ENCODE measurements at places on chromosomes 16 and 17.

- DNase-seq = no peak
These were observed 20.6 kb upstream of the ADGRG1 start for GRCh38 chr16:57607676-57608461.

GRCh38 chr16:55475919-55476318 is 3.1 kb upstream of the MMP2 start:
- no peak for DNase-seq

GRCh38 chr16:20624882-20625807 is 49.0 kb upstream of the ACSM2B start:
- no peak for DNase-seq

- DNase-seq = no peak
These were observed 22.5 kb downstream of the CCR7 start for GRCh38 chr17:40542558-40543411.

- no peak for DNase-seq
These were observed 47.7 kb upstream of the ZNF750 start for GRCh38 chr17:82887255-82888164.

DNA sequence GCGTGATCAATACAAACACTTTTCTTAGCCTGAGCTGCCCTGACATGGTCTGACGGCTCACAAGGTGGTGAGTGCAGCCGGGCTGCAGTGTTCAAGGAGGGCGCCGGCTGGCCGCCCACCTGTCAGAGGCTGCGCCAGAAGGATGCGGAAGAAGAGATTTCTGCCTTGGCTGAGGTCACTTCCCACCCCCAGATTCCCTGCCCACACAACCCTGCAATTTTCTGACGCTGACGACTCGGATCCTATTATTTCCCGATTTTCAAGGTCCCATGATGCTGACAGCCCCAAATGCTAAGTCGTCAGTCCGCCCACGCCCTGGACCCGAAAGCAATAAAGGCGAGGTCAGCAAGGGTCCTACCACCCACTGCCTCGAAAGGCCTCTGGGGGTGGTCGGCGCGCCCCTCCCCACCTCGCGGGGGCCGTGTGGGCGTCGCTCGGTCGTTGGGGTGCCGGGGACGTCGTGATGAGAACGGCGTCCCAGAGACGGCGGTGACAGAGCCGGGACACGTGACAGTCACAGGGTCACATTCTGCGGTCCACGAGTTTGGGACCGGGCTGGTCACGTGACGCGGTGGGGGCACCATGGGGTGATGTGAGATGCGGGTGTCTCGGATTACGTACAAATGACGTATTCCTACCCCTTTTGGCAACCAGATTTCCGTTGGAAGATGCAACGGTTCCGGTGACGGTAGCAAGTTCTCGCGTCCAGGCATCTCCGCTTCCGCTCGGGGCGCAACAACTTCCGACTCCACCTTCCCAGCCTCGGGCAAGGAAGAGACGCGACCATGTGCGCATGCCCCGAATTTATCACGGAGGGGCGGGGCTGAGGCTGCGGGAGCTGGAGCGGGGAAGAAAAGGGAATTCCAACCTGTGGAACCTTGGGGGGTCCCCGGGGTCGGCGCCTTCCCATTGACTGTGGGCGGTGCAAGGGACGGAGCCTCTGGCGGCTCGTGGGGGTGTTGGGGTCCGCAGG is at the start of gene STX4:
TSS of gene STX4 (plus strand) at position 823 of the 973 bp plus-strand sequence. CDS start 248 bp downstream, outside the sequence.
- DNase-seq = peak; percentile 98

DNA sequence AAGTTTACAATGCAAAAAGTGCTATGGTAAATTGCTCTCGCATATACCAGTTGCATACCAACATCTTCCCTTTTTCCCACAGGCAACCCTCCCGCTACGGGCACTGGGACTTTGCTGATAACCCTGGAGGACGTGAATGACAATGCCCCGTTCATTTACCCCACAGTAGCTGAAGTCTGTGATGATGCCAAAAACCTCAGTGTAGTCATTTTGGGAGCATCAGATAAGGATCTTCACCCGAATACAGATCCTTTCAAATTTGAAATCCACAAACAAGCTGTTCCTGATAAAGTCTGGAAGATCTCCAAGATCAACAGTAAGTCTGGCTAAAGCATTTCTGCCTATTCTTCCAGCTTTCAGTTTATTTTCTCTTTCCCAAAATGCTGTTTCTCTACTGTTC is 27.9 kb upstream of the HSBP1 start:
- DNase-seq = no peak

GRCh38 chr17:75307957-75308731 is 18.9 kb upstream of the SLC25A19 start:
- DNase-seq = no peak

GRCh38 chr16:52721331-52721730 is 174.4 kb upstream of the TOX3 start:
- no peak for DNase-seq

- no peak for DNase-seq
These were observed 44.8 kb downstream of the ADCY7 start for GRCh38 chr16:50311134-50311528.

- DNase-seq = no peak
These were observed 41.3 kb upstream of the ATP2A3 start for GRCh38 chr17:4005296-4006164.

GRCh38 chr16:49275050-49275730 is 6.4 kb downstream of the CBLN1 start:
- no peak for DNase-seq

DNA sequence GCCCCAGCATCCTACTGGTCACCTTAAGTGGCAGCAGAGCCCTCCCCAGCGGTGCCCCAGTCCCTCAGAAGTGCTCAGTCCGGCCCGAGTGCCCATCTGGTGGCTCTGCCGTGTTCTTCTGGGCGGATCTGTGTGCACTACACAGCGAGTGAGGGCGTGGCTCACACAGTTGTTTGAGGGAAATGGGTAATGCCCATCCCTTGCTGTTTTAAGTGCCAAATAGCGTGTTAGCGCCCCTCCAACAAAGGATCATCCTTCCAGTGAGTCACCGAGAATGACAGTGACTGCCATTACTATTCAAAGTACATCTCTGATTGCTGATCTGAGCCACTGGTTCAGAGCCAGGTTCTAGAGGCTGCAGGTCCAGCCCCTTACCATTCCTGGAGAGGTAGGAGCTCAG is 152.0 kb downstream of the LGALS9B start:
- DNase-seq = no peak

- no peak for DNase-seq
These were observed 13.5 kb downstream of the SARM1 start for GRCh38 chr17:28385037-28385400.

DNA sequence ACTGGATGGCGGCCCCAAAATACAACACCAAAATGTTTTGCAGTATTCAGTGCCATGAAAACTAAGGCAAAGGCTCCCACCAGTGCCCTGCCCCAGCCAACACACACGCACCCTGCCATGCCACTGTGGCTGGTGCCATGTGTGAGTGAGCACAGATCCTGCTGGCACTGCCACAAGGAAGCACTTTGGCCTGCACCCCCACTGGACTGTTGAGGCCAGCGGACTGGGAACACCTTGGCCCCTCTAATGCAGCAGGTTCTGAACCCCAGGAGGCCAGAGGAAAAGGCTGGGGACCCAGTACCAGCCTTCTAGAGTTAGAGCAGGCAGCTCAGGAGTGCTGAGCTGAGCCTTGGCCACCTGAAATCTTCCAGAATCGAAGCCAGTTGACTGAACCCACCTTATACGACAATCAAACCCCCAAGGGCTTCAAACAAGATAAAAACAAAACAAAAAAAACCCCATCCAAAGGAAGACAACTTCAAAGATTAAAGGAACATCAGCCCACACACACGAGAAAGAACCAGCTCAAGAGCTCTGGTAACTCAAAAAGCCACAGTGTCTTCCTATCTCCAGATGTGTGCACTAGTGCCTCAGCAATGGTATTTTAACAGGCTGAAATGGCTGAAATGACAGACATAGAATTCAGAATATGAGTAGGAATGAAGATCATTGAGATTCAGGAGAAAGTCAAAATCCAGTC is 21.5 kb downstream of the NLRP1 start:
- DNase-seq = no peak

DNA sequence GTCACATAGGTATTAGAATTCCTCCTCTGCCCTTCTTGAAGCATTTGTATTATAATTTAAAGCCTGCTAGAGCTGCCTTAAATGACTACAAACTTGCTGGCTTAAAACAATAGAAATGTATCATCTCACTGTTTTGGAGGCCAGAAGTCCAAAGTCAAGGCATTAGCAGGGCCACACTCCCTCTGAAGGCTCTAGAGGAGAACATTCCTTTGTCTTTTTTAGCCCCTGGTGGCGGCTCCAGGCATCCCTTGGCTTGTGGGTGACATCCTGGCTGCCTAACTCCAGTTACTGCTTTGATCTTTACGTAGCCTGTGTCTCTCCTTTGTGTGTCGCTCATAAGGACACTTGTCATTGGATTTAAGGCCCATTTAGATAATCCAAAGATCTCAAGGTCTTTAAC is 186.6 kb upstream of the SALL1 start:
- DNase-seq = no peak

DNA sequence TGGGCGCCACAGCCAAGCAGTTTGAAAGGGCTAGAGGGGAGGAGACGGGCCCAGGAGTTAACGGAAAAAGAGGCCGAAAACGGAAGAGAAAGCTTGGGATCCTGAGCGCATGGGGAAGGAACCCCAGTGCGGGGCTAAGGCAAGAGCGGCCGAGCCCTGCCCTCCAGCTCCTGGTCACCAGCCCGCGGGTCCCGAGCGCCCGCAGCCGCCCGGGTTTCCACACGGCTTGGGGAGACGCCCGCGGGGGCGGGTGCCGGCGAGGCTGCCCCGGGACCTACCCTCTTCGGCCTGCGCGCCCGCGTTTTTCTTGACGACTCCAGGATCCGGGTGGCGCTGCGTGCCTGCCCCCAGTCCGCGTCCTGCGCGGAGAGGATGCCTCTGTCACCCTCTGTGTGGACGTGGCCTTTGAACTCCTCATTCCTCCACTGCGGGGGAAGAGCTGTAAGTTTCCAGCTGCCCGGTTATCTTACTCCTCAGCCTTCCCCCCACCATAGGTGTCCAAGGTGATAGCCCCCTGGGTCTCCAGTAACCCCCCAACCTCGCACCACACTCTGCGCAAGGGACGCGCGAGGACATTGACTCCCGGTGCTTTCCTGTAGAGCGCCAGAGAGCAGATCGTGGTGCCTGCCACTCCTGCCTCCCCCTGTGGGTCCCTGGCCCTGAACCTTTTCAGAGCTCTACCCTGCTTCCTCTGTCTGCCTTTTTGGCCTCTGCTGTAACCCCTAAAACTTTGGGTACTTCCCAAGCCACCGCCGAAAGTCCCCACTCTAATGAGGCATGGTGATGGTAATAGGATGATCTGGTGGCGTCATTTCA is 1.7 kb upstream of the CDH11 start:
- no peak for DNase-seq

DNA sequence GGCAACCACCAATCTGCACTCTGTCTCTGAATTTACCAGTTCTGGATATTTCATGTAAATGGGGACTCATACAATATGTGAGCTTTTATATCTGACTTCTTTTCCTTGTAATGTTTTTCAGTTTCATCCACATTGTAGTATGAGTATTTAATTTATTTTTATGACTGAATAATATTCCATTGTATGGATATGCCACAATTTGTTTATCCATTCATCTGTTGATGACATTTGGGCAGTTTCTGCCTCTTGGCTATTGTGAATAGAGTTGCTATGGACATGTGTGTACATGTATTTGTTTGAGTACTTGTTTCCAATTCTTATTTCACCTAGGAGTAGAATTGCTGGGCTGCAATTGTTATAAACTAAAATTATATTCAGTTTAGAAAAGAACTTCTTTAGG is 126.9 kb downstream of the MRTFB start:
- no peak for DNase-seq

GRCh38 chr17:78401246-78401645 is 22.8 kb downstream of the PGS1 start:
- DNase-seq = no peak

GRCh38 chr16:22006636-22007035 is 1.3 kb upstream of the MOSMO start:
- DNase-seq = no peak

- no peak for DNase-seq
These were observed 16.4 kb downstream of the CCL11 start for GRCh38 chr17:34301986-34302385.

DNA sequence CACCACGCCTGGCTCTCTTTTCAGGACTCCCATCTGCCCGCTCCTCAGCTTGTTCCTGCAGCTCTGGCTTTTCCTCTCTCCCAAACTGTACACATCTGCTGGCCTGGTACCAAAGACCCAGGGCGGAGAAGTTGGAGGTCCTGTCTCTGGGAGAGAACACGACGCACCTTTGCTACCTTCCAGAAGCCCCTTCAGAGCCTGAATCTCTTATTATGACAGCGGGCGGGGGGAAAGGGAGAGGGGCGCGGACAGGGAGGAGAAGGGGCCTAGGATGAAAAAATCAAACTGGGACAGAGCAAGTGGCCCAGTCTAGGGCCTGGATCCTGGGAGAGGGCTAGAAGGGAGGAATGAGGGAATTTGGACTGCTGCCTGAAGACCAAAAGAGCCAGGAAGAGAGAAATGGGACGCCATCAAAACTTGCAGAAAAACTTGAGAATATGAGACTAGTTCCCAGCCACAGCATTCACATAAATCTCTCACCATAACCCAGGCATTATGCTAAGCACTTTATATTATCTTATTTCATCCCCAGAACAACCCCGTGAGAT is 2.5 kb upstream of the PER1 start:
- peak; percentile 14 for DNase-seq

DNA sequence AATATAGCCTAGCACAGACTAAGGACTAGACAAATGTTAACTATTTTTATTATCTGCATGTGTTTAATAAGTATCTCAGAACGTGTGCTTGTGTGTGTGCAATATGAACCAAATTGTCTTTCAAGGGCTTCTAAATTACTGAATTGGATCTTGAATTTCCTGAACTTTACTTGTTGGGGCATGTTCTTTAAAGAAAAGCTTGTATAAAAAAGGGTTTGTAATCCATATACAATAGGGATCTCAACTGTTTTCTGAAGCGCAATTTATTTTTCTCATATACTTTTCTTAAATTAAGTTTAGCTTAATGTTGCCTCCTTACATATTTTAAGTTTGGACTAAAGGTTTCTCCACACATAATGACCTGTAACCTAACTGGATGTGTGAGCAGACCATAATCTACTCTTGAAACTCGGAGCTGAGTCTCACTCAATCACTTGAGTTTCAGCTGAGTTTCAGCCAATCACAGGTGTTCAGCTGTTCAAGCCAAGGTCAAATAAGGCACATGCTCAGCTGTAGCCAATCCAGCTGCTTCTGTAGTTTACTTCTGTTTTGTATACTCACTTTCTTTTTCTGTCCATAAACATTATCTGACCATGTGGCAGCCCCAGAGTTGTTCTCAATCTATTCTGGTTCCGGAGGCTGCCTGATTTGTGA is 72.3 kb downstream of the CDK5R1 start:
- peak; percentile 81 for DNase-seq

DNA sequence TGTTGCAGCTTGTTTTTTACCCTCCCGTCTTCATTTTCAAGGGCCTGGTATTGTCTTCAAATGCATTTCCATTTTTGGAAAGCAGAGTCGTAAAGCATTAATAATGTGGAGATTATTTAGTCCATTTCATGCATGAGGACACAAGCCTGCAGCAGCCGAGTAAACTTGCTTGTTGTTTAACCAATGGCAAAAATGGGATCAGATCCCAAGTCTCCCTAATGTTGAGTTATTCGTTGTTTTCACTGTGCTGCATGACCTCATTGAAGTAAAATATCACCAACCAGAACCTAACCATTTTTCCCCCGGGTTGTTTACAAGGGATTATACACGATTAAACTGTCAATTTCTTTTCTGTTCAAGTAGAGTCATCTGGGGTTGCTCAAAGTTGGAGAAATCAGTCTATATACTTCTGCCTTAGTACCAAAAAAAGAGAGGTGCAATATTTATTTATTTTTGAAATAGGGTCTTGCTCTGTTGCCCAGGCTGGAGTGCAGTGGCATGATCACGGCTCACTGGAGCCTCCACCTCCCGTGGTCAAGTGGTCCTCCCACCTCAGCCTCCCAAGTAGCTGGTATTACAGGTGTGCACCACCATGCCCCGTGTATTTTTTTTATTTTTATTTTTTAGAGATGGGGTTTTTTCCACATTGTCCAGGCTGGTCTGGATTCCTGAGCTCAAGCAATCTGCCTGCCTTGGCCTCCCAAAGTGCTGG is 12.4 kb downstream of the AMZ2 start:
- no peak for DNase-seq
